Activated CD8-positive, alpha-beta memory T cell treated with anti-CD3 and anti-CD28 coated beads, Interleukin-2, amount 50 U/mL, for 4 hours (primary cell): ENCODE measurements at places on chromosomes 12 and 14.

DNA sequence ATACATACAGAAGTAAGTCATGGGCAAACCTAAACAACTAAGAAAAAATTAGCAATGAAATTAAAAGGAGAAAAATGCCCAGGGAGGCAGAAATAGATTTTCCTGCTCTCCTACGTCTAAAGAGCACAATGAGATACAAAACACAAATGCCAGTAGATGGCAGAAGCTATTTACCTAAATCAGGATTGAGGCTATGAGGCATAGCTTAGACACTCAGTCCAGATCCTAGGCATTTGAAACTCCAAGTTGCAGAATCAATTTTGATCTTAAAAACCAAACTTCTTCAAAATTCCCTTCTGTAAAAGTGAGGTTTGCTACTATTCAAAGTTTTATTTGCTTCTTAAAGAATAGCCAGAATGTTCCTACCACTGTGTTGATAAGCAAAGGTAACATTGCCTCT lies 368.6 kb downstream of the DAD1 start:
- DNase-seq: no peak

DNA sequence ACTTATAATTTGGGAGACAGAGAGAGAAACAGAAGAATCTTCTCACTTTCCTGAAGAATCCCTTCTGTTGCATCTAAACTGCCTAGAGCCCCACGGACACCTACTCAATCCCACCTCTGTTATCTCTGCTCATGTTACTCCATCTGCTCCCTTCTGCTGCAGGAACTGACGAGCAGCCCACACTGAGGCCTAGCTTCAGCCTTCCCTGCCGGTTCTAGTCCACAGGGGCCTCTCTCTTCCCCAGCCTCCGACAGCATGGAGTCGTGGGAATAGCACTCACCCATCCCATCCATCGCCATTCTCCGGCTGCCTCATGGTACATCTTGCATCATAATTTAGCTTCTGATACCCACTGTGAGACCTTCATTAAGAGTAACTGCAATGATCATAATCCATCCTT lies 4.0 kb downstream of the RAB15 start:
- DNase-seq: no peak

- peak; percentile 17 for DNase-seq
These were observed 65.8 kb upstream of the DACT1 start for GRCh38 chr14:58571769-58572472.

DNA sequence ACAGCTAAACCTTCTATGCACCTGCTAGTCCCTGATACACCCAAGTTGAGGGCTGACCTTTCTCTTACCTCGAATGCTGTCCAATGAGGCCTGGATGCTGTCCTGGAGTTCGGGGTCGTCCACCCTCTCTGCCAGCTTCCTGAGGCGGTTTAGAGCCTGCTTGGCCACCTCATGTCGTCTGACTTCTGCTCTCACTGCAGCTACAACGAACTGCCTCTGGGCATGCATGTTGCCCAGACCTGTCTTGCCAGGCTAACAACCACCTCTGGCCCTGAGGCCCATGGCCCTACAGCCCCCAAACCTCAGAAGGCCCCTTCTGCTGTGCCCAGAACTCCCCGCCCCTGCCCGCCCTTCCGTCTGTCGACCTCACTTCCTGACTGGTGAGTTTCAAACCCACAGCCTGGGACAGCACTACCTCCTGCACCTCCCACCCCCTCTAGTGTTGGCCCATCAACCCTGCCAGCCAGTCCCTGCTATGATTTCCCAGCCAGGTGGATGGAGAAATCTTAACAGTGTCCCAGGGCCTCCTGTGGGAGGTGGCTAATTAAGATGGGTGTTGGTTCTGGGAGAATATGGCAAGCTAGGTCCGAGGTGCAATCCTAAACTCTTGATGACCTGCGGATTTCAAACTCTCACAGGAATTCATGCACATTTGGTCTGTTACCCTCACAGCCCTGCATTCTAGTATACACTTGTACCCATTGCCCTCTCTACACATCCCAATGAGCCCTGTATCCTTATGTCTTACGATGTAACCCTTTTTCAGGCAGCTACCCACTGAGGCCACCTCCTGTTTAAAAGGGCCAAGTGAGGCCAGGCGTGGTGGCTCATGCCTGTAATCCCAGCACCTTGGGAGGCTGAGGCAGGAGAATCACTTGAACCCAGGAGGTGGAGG lies 2.7 kb upstream of the TSPAN31 start:
- DNase-seq: peak; percentile 74

DNA sequence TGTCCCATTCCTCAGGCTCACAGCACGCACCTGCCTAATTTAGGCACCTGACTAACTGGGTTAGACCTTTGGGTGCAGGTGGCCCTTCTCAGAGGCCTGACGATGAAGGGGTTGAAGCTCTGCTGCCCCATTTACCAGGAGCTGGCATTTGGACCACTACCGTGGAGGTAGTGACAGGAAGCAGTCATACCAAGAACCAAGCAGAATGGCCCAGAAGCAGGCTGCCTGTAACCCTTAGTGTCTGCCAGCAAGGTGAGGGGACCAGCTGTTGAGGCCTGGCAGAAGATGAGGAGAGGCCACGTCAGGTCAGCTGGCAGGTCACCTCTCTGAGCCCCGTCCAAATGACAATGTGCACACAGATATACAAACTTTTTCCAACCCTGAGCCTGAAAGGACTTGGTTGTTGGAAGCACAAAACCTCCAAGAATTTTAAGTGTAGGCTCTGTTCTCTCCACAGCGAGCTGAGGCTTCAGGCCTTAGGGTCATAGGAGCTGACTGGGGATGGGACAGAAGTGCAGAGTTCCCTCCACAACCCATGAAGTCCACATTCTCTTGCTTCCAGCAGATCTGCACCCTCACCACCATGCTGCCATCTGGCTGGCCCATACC lies 23.1 kb downstream of the VASH1 start:
- no peak for DNase-seq

- no peak for DNase-seq
These were observed 42.5 kb upstream of the RPH3A start for GRCh38 chr12:112749081-112749480.

- peak; percentile 49 for DNase-seq
These were observed at the start of gene RAB15 for GRCh38 chr14:64971943-64972791. RAB15 (minus strand) TSS chr14:64972336; CDS start chr14:64972076, 260 bp downstream.

- DNase-seq: no peak
These were observed 67.1 kb downstream of the NUAK1 start for GRCh38 chr12:106071686-106072085.

- DNase-seq: no peak
These were observed 359.8 kb downstream of the APAF1 start for GRCh38 chr12:99004799-99005466.

GRCh38 chr14:32341947-32342846 lies 13.1 kb downstream of the AKAP6 start:
- no peak for DNase-seq

GRCh38 chr12:75478116-75478794 lies 2.3 kb upstream of the GLIPR1 start:
- DNase-seq: no peak

- DNase-seq: no peak
These were observed 518 bp upstream of the OSBPL8 start for GRCh38 chr12:76560086-76560491.

DNA sequence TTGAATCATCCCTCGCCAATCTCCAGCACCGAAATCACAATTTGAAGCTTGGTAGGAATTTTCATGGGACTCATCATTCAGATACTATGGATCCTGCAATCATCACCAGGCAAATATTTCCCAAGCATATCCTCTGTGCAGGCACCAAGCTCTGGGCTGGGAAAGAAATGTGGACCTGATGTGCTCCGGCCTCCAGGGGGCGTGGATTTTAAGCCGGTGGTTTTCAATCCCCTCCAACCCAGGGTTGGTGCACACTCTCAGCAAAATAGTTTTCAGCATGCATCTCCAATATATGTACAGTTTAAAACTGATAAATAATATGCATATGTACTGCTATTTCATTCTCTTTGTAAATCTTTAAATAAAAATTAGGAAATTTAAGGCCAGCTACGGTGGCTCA lies 98.9 kb downstream of the RBM19 start:
- DNase-seq: no peak

GRCh38 chr12:112179916-112180315 lies 54.6 kb downstream of the TRAFD1 start:
- no peak for DNase-seq

- DNase-seq: no peak
These were observed 12.6 kb upstream of the PUS1 start for GRCh38 chr12:131916306-131917138.

DNA sequence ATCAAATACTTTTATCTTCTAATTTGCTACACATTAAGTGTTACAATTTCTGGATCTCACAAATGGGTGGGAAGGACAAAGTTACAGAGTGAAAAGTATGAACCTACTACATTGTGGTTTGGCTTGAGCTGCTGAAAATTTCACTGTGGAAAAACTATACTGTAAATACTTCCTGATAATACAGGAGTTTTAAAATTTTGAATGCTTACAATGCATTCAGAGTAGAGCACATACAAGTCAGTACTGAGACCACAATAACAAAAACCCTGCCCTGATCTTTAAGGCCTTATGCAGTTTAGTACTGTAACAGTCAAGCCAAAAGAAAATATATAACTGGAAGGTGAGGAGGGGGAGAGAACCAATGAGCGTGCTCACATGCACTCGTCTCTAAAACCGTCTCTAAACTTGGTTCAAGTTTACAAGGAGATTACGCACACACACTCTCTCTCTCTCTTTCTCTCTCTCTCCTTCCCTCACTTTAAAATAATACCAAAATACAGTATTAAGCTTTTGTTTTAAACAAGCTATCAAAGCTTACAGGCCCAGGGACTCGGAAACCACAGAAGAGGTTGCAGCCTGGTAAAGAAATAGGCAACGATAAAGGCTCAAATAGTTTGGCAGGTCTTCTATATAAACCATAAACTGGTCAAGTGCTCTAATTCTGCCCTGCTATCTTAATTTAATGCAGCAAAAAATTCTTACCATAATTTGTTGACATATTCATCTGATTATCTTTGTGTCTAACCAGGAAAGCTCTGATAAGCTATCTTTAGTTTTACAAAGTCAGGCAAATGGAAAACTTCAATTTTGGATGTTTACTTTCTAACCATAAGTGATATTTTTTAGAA lies 58.0 kb downstream of the ATF7 start:
- DNase-seq: no peak

DNA sequence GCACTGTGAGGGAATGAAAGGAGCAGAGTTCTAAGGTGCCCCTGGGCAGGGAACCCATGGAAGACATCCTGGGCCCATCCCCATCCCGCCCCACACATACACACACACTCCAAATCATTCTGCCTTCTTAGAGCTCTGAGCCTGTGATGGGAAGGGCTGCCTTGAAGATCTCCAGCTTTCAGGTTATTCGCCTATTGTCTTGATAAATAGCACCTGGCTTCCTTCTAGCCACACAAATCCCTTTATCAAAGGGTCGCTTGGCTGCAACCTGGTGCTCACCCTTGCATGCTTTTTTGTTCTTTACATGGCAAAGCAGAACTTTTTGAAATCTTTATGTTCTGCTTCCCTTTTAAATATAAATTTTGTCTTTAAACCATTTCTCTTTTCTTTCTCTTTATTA lies 112.2 kb upstream of the TMTC1 start:
- DNase-seq: no peak

- DNase-seq: no peak
These were observed 157.4 kb downstream of the RPAP3 start for GRCh38 chr12:47548401-47548800.

GRCh38 chr14:77099425-77100167 lies 1.5 kb downstream of the CIPC start:
- no peak for DNase-seq

GRCh38 chr12:131102991-131103668 lies 149.4 kb downstream of the ADGRD1 start:
- peak; percentile 9 for DNase-seq

DNA sequence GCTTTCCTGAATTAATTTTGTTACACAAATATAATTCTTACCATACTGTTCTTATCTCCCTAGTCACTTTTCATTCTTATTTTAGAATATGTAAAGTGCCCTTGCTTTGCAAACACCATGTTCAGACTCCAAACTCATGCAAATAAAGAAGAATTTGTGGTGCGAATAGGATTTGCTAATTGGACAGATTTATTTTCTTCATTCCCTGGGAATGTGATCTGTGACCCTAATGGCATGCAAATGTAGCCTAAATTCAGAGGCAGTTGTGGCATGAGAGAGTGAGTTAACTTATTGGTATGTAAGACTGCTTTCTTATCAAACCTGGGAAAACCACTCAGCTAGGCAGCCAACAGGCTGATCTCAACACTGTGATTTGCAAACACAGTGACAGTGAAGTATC lies 10.0 kb downstream of the CAPZA3 start:
- no peak for DNase-seq
